ENCODE measurements at places on chromosomes 6 and 20. TPM values are rescaled to one million over a fixed set of nuclear protein-coding genes. Genes with fewer than 3 reads are reported as not detected.

GRCh38 chr6:167781066-167781767 is 45.5 kb upstream of the AFDN start:
- no peak overlapping the region for H3K27ac ChIP-seq
- H3K4me1 ChIP-seq = no peaks in the 10 kb centered on the region
- no peaks in the 10 kb centered on the region for H3K27me3 ChIP-seq

WDR27 gene
- total RNA-seq = 23.9 TPM

DNA sequence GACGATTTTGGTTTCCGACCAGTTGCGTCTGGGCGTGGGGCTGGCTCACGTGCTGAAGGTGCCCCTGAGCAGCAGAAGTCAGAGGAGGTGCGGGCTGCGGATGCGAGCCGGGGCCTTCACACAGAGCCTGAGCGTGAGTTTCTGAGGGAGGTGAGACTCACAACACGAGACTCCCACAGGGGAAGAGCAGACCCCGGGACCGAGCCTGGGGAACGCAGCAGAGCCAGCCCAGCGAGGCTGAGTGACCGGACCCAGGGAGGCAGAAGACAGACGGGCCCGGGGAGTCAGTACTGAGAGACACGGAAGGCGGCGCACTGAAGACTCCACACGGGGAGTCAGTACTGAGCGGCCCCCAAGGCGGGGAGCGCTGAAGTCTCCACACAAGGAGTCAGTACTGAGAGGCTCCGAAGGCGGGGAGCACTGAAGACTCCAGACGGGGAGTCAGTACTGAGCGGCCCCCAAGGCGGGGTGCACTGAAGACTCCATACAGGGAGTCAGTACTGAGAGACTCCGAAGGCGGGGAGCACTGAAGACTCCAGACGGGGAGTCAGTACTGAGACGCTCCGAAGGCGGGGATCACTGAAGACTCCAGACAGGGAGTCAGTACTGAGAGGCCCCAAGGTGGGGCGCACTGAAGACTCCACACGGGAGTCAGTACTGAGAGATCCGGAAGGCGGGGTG is 77.8 kb downstream of the DLL1 start:
- no peak for DNase-seq
- H3K4me1 ChIP-seq = no peaks in the 10 kb centered on the region
- no peak overlapping the region for H3K27ac ChIP-seq
- no peaks in the 10 kb centered on the region for H3K36me3 ChIP-seq
- H3K4me3 ChIP-seq = no peak overlapping the region
- H3K27me3 ChIP-seq = no peaks in the 10 kb centered on the region

RBPJL gene
- total RNA-seq = not detected

GRCh38 chr6:12369781-12370262 is 79.7 kb downstream of the EDN1 start:
- H3K4me1 ChIP-seq = no peaks in the 10 kb centered on the region
- no peaks in the 10 kb centered on the region for H3K36me3 ChIP-seq
- no peak for DNase-seq
- H3K27ac ChIP-seq = no peak overlapping the region
- peaks cover 9% of the 10 kb centered on the region for H3K27me3 ChIP-seq

- no peaks in the 10 kb centered on the region for H3K36me3 ChIP-seq
- no peak overlapping the region for H3K4me3 ChIP-seq
- no peak for DNase-seq
Observed at GRCh38 chr6:100335991-100336390, 128.7 kb downstream of the SIM1 start.

DNA sequence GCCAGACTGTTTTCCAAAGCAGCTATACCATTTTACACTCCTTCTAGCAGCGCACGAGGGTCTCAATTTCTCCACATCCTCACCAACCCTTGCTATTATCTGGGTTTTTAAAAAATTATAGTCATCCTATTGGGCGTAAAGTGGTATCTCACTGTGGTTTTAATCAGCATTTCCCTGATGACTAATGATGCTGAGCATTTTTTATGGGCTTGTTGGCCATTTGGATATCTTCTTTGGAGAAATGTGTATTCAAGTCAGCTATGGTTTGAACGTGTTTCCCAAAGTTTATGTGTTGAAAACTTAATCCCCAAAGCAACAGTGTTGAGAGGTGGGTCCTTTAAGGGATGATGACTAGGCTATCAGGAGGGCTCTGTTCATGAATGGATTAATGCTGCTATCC is 6.7 kb downstream of the MCUR1 start:
- peaks cover 8% of the 10 kb centered on the region for H3K4me1 ChIP-seq
- H3K27me3 ChIP-seq = no peaks in the 10 kb centered on the region
- H3K36me3 ChIP-seq = peaks cover 7% of the 10 kb centered on the region
- no peak overlapping the region for H3K27ac ChIP-seq

ARFGEF3 gene
- total RNA-seq = under 0.01 TPM

DNA sequence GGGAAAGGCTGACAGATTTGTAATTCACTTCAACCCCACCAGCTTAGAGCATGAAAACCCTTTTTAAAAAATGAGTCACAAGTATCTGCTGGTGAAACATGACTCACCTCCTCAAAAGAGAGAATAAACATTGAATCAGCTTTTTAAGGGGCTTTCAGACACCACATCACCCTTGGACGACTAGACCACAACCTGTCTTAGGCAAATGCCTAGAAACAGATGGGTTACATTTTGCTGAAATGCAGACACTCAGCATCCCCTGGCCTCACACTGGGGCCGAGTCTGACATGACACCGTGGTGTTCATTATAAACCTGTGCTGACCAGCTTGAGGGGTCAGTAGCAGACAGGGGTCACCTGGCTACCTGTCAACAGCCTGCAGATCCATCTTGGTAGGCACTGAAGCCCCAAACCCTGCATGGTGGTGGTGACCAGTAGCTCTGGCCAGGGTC is 175.3 kb upstream of the CST7 start:
- H3K4me3 ChIP-seq = no peak overlapping the region
- H3K36me3 ChIP-seq = no peaks in the 10 kb centered on the region
- H3K27ac ChIP-seq = peak overlapping the region; percentile 10
- H3K27me3 ChIP-seq = peaks cover 6% of the 10 kb centered on the region
- peaks cover 22% of the 10 kb centered on the region for H3K4me1 ChIP-seq

- no peak for DNase-seq
- H3K36me3 ChIP-seq = no peaks in the 10 kb centered on the region
- no peaks in the 10 kb centered on the region for H3K27me3 ChIP-seq
- no peak overlapping the region for H3K4me3 ChIP-seq
- H3K27ac ChIP-seq = no peak overlapping the region
Observed at GRCh38 chr6:39388606-39389483, 66.3 kb upstream of the KCNK16 start.

- H3K27me3 ChIP-seq = no peaks in the 10 kb centered on the region
- DNase-seq = no peak
- H3K4me1 ChIP-seq = no peaks in the 10 kb centered on the region
- H3K4me3 ChIP-seq = no peak overlapping the region
Observed at GRCh38 chr6:27879837-27880236, 32.4 kb downstream of the OR2B2 start.

All from osteoblast (primary cell).